ENCODE measurements at places on chromosomes 12 and 14.

DNA sequence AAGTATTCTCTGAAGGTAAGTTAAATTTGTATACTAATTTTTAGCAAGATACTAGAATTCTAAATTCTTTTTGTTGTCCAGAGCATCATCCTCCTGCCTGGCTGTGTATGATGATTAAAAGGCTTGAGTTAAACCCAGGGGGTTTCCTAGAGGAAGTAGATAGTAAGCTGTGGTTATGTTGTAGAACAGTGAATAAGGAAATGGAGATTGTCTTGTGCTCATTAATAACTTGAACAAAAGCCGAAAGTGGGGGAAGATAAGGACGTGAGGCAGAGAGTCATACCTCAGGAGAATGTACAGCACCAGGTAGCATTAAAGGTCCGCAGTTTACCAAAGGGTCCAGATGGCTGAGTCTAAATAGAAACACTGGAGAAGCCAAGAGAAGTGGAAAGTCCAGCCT is 42.0 kb downstream of the CKB start:
- no peak for DNase-seq

DNA sequence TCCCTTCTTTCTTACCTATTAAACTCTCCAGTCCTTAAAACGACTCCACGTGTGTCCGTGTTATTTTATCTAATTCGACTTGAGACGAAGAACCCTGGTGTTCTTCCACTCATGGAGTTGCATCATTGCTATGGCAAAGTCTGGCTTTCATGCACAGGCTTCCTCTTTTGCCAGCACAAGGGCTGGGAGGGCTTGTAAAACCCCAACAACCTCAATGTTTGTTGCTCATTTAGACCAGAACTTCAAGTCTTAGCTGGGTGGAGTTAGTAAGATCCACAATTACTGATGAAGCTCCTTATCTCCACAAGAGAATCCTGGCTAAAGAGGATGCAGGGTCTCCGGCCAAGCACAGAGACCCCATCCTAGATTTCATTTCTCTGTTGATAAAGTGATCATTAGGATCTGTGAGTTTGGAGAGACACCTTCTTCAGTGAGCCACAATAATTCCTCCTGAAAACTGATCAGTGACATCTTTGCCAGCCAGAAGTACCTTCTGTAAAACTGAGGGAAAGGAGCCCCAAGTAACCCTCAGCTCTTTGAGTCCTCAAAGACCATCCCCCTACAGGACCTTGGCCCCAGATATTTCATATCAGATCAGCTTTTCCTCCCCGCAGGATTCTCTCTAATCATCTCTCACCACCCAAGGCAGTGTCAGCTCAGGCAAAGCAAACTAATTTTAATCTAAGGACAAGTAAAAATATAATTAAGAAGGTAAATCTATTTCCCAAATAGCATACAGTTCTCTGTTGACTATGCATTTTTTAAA is 514.6 kb downstream of the FUT8 start:
- DNase-seq, result no peak

- no peak for DNase-seq
Measured at GRCh38 chr14:61477712-61478462, 156.5 kb downstream of the PRKCH start.

DNA sequence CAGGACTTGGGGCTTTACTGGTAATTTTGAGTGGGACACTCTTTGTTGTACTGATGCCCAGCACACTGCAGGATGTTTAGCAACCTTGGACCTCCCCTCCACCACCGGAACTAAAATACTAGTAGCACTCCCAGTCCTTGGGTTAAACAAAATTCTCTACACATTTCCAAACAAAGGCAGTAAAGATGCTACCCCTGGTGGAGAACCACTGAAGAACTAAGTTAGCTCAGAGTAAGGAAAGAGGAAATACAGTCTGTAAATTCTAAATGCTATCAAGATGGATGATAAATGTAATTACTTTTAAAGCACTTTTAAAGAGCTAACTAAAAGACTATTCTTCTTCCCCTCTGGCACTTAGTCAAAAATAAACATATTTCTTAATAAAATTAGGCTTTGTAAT is 64.1 kb downstream of the LRP6 start:
- no peak for DNase-seq

DNA sequence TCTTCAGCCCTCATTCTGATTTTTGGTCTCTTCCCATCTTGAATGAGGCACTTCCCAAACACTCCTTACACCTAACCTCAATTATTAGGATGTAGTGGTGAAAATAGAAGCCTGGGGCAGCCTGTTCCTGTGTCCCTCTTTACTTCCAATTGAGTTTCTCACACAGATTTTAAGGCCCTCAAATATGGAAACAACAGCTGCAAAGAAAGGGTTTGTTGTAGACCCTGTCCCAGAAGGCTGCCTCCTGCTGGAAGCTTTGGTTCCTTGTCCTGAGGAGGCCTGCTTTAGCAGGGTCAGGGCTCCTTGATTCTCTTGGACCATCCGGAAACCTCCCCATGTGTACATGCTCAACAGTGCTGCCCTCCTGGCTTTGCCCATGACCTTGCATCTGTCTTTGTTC is 101.3 kb downstream of the TGFB3 start:
- no peak for DNase-seq

DNA sequence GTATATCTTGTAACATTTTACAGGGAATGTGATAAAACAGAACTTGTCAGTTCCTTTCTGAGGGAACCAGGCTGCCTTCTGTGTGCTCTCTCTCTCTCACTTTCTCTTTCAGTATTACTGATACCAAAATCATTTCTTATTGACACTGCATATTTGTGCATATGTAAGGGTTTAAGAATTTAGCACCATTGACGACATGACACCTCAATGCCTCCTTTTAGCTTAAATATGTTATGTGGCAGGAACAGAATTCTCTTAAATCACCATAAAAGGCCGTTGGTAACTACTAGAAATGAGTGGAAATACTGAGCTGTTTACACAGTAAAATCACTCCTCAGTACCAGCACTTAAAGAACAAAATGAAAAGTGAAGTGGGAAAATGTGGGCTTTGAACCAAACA is 457.7 kb upstream of the SYT1 start:
- no peak for DNase-seq

DNA sequence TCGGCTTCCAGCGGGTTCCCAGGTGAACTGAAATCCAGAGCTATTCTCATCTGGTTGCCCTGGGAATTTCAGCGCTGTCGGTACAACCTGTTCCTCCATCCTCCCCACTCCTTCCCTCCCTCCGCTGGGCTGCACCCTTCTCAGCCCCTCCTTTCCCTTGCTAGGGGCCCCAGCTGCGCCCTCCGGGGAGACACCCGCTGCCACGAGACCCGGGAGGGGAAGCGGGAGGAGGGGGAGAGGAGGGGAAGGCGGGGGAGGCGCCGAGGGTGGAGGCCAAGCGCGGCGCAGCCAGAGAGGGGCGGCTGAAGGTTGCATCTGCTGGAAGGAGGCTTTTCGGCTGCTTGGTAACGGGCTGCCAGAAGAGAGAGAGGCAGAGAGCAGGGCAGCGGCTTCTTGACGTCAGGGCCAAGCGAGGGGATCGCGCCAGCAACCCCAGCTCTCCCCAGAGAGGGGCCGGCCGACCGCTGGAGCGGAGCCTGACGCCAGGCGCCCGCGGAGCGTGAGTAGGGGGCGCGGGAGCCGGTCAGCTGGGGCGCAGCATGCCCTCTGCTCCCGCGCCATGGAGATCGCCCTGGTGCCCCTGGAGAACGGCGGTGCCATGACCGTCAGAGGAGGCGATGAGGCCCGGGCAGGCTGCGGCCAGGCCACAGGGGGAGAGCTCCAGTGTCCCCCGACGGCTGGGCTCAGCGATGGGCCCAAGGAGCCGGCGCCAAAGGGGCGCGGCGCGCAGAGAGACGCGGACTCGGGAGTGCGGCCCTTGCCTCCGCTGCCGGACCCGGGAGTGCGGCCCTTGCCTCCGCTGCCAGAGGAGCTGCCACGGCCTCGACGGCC is at the start of gene KCNA5:
Gene KCNA5, plus strand, starts transcription at position 291 of the 831 bp plus-strand sequence. Its CDS starts 269 bp downstream, at position 560.
- no peak for DNase-seq

DNA sequence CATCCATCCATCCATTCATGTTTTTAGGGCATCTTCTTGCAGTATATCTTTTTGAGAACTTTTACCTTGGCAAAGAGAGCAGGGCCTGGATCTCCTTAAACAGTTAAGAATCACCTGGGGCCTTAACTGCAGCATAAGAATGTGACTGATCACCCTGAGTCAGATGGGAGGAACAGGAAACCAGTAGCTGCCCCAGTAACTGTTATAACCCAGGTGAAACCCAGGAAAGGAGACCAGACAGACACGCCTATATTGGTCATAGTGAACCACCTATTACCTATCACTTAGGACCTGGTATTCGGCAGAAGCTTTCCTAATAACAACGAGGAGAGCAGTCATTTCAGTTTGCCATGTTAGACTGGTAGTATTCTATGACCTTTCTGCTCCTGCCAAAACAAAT is 43.4 kb upstream of the NR2C1 start:
- peak; percentile 60 for DNase-seq

DNA sequence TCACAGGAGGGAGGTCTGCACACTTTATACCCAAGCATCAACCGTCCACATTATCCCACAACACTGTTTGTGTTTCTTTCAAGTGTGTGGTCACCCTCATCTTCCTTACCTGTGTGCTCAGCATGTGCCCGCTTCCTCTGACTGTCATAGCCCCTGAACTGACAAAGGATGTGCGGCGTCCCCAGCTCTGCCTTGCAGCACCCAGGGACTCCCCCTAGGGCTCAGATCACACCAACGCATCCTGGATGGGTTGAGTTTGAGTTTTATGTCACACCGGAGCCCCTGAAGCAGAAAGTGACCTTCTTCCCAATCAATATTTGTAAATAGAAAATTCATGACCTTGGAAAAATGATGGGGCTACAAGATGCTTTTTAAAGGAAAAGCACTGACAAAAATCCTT is 770.7 kb upstream of the TMEM132C start:
- DNase-seq, result no peak

- DNase-seq, result no peak
Measured at GRCh38 chr12:45789025-45789424, 59.5 kb downstream of the ARID2 start.

GRCh38 chr12:126907900-126908764 is 1358.8 kb upstream of the TMEM132C start:
- DNase-seq, result no peak

GRCh38 chr12:104458694-104459367 is 2.1 kb downstream of the CHST11 start:
- DNase-seq, result no peak

GRCh38 chr12:3534511-3534910 is 43.5 kb downstream of the PRMT8 start:
- no peak for DNase-seq

DNA sequence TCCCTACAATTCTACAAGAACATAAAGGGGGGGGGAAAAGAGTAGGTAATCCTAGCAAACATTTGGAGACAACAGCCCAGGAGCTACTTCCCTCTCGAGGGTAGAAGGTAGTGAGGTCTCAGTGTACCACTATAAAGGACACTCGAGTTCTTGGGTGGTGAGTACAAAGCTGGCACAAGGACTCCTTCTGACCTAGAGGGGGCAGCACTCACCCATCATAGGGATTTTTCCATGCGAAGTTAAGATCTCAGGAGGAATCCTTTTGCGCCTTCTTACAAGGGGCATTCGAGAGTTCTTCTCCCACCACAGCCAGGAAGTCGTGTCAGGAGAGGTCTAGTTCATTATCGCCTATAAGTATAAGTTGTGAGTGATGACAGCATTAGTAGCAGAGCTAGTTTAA is 200.2 kb upstream of the RBM19 start:
- DNase-seq, result no peak

DNA sequence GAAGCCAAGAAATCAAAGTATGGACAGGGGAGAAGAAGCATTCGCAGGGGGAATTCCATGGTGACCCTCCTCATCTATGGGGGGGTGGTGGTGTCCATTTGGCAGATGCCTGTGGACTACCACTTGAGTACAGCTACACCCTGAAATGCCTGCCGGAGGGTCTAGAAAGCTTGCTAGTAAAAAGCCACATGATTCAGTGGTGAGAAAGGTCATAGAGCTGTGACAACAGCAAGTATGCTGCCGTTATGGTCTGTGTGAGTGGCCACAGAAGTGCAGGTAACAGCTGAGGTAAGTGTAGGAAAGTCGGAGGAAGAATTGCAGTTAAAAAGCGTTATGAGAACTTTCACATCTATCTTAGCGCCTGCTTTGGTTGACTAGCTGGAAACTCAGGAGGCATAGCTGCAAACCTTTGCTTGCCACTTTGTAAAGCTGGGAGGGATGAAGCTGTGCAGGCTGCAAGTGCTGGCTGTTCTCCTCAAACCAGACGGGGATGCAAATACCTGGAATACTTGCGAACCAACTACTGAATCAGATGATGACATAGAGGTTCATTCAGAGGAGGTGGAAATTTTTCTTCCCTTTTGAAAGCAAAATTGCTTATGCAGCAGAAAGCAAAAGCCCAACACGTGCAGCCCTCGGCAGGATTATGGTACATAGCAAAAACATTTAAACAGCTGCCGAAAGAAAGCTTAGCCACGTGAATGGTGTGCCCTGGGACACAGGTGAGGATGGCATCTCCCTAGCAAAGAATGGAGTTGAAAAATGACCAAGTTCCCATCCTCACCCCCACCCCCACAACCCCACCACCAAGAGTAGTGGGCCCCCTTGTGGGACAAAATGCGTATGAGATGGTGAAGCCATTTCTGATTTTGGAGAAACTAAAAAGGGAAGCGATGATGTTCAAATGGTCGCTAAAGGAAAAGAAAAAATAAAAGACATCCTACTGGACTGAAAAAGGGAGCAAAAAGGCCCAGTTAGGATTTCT is 287.0 kb downstream of the RERGL start:
- DNase-seq, result no peak

- no peak for DNase-seq
Measured at GRCh38 chr12:40314927-40315326, 90.1 kb downstream of the LRRK2 start.

GRCh38 chr12:93020631-93021597 is 91.8 kb upstream of the EEA1 start:
- DNase-seq, result no peak

- no peak for DNase-seq
Measured at GRCh38 chr14:68511129-68512047, 281.5 kb downstream of the ZFP36L1 start.

DNA sequence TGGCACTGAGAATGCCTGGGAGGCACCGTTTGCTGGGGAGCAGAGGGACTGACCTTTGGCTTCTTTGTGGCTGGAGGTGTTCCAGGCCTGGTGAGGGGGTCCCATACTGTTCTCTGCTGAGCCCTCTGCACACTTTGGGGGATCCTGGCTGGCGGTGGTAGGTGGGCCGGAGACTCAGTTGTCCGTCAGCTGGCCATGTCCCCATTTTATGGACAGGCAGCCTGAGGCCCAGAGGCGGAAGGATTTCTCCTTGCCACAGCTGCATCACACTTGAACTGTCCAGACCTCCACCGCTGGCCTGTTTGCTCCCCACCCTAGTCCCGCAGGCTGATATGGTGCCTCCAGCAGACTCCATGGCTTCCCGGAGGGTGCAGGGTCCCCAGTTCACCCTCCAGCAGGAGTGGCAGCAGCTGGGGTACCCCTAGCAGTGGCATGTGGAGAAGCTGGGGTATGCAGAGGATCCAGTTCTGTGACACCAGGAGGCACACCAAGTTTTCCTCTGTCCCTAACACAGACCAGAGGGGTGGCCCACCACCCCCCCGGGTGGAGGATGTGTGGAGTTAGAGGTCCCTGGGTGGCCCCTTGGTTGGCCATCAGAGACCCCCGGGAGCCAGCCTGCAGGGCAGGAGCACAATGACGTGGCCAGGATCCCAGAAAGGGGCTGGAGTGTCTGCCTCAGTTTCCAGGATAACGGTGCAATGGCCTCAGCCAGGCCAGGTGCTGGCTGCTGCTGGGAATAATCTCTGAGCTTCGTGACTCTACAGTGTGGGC is 14.8 kb downstream of the SLC25A29 start:
- DNase-seq, result no peak

All from NCI-H226 (cell line).